ENCODE measurements at places on chromosomes 5 and 9.

DNA sequence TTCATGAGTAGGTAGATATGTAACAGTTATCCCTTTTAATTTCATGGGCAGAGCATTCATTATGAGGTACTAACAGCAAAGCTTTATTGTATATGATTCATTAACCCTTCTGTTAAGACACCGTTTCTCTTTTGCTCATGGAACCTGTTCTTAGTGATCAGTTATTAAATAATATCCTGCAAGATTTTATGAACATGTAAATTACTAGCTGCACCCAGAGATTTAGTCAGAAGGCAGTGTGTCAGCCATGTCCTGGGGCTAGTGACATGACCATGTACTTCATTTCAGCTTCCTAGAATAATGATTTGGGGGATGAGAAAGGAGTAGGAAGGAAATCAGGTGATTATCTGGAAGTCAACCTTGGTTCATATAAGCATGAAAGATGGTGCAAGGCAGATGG is 7.0 kb downstream of the MAST4 start:
- DNase-seq, result no peak

- DNase-seq, result no peak
Measured at GRCh38 chr5:110032376-110032775, 342.6 kb downstream of the MAN2A1 start.

DNA sequence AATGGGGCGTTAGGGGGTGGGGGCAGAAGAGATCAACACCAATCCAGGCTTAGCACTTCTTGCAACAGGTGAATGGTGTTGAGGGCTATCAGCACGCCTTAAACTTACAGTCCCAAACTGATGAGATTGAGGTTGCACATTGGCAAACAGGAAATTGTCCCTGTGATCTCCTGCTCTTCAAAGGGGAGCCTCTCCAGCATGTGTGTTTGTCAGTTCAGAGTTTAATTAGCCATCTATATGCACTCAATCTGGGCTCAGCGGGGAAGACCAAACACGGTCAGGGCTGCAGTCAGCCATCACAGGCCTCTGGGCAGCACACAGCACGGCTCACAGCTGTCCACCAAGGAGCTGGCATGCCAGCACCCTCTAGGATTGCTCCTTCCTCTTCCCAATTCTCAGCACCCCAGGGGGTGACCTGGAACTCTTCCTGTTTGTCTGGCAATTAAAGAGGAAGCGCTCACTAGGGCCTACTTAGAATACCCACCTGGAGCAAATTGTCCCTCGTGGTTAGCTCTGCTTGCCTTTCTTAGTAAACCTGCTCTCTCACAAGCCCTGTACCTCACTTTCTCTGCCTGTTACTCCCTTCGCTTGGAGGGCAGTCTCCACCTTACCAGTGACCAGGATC is 217.4 kb downstream of the SLIT3 start:
- DNase-seq, result no peak

- no peak for DNase-seq
Measured at GRCh38 chr9:90105773-90106172, 501.0 kb downstream of the GADD45G start.

GRCh38 chr5:120141076-120141475 is 323.0 kb upstream of the PRR16 start:
- no peak for DNase-seq

DNA sequence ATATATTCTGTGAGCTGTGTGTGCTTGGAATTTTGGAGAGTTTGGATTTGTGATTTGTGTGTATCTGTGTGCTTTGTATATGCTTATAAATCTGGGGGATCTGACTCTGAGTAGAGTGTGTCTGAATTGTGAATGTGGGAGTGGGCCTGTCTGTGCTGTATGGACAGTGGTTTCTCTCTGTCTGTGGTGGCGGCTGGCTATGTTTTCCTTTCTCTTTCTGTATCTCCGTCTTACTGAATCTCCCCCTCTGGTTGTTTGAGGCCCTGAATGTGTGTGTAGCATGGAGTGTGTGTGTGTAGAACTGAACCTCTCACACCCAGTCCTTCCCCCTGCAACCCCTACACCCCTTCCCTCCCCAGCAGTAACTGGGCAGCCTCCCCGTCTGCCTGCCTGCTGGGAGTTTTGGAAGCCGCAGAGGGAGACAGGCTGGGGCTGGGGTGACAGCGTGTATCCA is 4.7 kb downstream of the CXXC5 start:
- DNase-seq, result no peak

GRCh38 chr5:61123145-61123544 is 39.1 kb downstream of the SMIM15 start:
- DNase-seq, result no peak

- no peak for DNase-seq
Measured at GRCh38 chr5:153903321-153903720, 135.4 kb downstream of the FAM114A2 start.

DNA sequence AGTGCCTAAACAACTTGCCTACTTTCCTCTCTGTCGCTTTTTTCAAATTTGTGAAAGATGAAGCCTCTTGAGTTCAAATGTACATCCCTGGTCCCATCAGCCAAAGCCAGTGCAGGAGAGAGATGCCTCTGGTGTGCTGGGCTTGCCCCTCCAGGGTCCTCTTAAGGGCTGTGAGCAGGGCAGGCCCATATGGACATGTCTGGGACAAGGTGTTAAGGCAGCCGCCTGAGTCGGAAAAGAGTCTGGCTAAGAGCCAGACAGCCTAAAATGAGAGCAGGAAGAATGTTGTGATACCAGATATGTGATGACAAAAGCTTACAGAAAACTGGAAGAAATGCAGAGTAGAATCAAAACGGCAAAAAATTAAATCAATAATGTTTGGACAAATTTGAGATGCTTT is 72.5 kb downstream of the APTX start:
- DNase-seq, result no peak

- no peak for DNase-seq
Measured at GRCh38 chr9:14849851-14850250, 60.4 kb downstream of the FREM1 start.

- no peak for DNase-seq
Measured at GRCh38 chr9:36101916-36102741, 34.4 kb upstream of the GLIPR2 start.

- DNase-seq, result no peak
Measured at GRCh38 chr5:76455531-76456133, 52.5 kb downstream of the IQGAP2 start.

- DNase-seq, result peak; percentile 94
Measured at GRCh38 chr9:35489313-35490154, at the start of gene RUSC2. Gene RUSC2 (plus strand): TSS chr9:35490111. CDS start chr9:35546522, 56,411 bp downstream.

- DNase-seq, result no peak
Measured at GRCh38 chr5:150000990-150001659, 586 bp downstream of the HMGXB3 start.

DNA sequence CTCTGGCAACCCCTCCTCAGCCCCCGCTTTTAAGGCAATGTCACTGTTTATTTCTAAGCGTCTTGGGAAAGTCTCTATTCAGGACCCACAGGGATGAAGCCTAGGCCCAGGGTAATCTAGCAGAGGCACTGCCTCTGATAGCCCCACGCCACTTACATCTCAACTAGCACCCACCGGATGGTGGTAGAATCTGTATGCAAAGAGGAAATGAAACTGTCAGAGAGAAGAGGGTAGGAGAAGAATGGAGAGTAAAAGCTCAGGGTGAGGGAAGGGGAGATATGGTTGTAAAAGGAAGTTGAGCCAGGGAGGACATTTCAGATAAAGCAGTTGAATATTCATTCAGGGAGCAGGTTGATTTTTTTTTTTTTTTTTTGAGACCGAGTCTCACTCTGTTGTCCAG is 3.0 kb downstream of the FRRS1L start:
- DNase-seq, result no peak

GRCh38 chr9:15293804-15294316 is 13.2 kb downstream of the TTC39B start:
- no peak for DNase-seq

GRCh38 chr5:60677850-60678664 is 21.9 kb downstream of the DEPDC1B start:
- DNase-seq, result no peak

DNA sequence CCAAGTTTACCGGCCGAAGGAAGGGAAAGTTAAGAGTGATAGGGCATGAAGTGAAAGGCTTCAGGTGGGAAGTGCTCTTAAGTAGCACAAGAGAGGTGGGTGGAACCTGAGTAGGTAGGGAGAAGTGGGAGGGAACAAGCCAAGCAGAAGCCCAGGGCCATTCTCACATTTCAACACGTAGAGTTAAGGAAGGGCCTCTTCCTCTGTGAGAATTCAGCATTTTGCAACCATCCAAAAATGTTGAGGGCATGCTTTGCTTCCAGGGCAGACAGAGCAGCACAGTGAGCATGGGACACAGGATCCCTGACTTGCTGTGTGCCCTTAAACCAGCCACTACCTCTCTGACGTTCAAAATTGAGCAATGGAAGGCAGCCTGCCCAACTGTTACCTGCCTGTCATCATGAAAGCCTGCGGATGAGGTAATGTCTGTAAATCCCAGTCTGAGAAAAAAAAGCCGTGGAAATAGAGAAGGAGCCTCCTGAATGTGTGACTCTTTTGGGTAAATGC is 3.3 kb downstream of the CYFIP2 start:
- DNase-seq, result no peak

DNA sequence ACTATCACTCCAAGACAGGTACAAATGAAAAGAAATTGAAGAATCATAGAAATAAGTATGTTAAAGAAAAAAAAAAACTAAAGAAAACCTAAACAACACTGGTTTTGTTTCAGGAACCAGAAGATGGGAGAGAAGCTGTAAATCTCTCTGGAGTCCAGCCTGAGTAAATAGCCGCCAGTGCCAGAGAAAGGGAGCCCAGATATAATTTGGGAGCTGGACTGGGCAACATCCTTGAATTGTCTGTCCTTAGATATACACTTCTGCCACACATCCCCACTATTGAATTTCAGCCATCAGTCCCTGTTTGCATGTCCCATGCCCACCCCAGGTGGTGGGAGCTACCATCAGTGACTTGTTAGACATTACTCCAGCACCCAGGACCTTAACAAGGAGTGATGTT is 979.6 kb downstream of the DTWD2 start:
- no peak for DNase-seq

DNA sequence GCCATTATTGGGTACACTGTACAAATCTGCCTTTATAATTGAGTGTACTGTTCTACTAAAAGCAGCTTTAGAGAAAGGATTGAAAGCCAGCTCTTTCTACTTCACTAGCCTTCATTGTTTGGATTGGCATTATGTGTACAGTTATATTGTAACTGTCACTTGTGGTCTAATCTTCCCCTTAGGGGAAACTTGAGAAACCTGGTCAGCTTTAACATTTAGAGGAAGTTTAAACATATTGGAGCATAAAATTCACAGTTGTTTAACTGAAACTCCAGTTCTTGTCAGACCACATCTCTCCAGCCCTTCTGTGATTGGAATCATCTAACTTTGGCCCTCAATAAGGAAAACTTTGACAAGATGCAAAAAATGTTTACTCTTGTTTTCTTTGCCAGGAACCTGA is 24.6 kb downstream of the PIK3R1 start:
- no peak for DNase-seq

- no peak for DNase-seq
Measured at GRCh38 chr9:116075191-116075590, 78.4 kb upstream of the PAPPA start.

GRCh38 chr9:94967482-94967881 is 241.0 kb downstream of the AOPEP start:
- DNase-seq, result no peak

- DNase-seq, result no peak
Measured at GRCh38 chr5:177294632-177295031, 8.9 kb downstream of the RAB24 start.

DNA sequence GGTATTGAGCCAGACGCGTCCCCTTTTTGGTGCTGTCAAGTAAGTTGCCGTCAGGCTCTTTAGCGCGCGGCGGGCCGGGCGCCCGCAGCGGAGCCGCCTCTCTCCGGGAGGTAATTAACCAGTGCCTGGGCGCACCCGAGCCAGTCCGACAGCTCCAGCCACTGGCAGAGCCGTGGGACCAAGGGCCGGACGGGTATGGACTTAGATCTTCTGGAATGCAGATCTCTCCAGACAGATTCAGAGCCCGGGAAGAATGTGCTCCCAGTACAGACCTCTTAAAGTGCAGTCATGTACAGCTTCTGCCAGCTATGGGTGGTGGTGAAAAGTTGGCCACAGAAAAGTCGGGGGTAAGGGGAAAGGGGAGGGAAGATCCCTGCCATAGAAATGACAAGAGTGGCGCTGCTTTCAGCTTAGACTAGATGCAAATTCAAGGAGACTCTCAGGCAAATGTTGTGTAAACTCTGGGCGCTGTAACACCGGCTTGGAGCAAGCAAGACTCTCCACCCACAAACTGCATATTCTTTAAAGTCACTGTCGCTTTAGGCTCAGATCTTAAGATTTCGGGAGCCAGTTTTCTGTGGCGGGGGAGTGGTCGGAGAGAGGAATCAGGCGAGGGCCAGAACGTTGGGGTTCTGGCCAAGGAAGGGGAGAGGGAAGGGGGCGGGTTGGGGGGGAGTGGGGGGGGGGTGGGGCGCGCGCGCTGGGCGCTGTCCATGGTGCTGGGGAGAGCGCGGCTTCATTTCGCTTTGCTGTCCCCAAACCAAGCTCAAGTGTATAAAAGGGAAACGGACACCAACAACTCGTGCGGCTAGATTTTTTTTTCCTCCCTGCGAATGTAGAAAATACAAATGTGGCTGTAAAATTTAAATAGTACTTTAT is 29.2 kb downstream of the NR2F1 start:
- DNase-seq, result no peak

- no peak for DNase-seq
Measured at GRCh38 chr5:109917966-109918365, 228.2 kb downstream of the MAN2A1 start.

DNA sequence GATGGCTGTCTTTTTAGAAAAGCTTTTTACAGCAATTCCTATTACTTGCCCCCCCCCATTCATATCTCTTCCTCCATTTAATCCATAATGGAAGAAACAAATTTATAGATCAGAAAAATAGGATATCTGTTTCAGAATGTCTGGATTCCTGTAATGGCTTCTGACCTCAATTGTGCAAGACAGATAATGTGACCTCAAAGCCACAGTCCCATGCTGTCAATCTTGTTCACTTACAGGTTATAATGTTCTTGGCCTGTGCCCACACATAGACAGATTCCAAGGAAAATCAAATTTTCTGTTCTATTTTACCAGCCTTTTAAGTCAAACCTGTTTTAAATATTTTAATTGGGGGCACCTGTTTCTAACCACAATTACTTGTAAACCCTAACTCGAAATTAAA is 143.4 kb downstream of the ENTREP1 start:
- DNase-seq, result no peak
